B cell (primary cell): ENCODE measurements at places on chromosomes 7 and 10. TPM values are rescaled to one million over a fixed set of nuclear protein-coding genes. Genes with fewer than 3 reads are reported as not detected.

DNA sequence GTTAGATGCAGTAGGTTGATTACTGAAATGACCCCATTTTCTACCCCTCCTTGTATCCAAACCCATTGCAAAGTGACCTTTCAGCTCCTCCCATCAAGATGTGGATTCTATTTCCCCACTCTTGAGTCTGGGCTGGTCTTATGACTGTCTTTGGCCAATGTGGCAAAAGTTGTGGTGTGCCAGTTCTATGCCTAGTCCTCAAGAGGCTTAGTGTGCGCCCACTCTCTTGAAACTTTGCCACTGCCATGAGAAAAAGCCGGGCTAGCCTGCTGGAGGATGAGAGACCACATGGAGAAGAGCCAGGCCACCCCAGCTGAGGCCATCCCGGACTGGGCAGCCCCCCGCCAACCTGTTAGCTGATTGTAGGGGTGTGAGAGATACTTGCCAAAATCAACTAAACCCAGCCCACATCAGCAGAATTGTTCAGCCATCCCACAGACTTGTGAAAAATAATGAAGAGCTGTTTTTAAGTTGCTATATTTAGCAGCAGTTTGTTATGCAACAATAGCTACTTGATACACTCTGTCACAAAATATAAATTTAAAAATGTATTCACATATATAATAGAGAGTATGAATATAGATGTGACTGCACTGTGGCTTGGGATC, 131.0 kb upstream of the PALS2 start:
- H3K27me3 ChIP-seq: no peaks in the 10 kb centered on the region
- no peak overlapping the region for H3K27ac ChIP-seq
- H3K4me3 ChIP-seq: no peak overlapping the region
- no peaks in the 10 kb centered on the region for H3K36me3 ChIP-seq
- H3K4me1 ChIP-seq: peaks cover 17% of the 10 kb centered on the region
- DNase-seq: no peak

- no peaks in the 10 kb centered on the region for H3K27me3 ChIP-seq
- no peak overlapping the region for H3K4me3 ChIP-seq
- no peak for DNase-seq
- no peaks in the 10 kb centered on the region for H3K36me3 ChIP-seq
- no peak overlapping the region for H3K27ac ChIP-seq
- H3K4me1 ChIP-seq: peaks cover 19% of the 10 kb centered on the region
Measured at GRCh38 chr7:25493805-25494366, 265.6 kb upstream of the NPVF start.

GRCh38 chr10:62071846-62072281, 170.4 kb downstream of the ARID5B start:
- peaks cover 11% of the 10 kb centered on the region for H3K4me1 ChIP-seq
- no peak overlapping the region for H3K27ac ChIP-seq
- no peaks in the 10 kb centered on the region for H3K27me3 ChIP-seq
- H3K4me3 ChIP-seq: no peak overlapping the region
- DNase-seq: no peak
- peaks cover 87% of the 10 kb centered on the region for H3K36me3 ChIP-seq

DNA sequence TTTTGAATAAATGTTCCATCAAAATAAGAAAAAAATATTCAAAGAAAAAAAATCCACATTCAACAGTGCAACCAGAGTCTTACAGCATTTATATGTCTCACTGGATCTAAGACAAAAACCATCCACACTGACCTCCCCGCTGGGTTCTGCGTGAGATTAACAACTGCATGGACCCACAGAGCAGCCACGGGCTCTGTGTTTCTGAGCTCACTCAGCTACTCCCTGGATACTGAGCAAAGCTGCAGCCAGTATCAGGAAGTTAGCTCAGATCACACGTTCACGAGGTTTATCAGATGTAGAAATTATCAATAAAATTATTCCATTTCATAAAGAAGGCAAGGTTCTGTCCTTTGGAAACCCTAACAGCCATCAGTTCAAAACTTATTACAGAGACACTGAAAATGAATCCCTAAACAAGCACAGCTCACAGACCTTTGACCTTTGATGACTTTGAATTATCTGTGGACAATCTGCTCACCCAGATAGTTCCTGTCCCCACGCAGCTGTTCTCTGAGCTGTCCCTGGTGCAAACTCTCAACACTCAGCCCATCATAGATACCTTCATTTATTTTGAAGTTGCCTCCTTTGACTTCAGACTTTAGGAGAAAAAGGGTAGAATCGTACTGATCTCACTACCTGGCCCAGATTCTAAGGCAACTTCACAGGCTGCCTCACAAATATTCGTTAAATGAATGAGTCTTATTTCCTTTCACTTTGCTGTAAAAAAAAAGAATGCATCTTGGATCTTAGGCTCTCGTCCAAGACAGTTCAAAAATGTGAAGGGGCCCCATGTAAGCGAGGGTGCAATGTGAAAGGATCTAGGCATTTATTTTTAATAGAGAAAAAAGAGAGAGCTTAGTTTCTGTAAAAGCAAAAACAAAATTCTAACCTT, 67.7 kb upstream of the SVIL start:
- DNase-seq: no peak
- no peak overlapping the region for H3K27ac ChIP-seq
- no peaks in the 10 kb centered on the region for H3K4me1 ChIP-seq
- no peaks in the 10 kb centered on the region for H3K36me3 ChIP-seq

DNA sequence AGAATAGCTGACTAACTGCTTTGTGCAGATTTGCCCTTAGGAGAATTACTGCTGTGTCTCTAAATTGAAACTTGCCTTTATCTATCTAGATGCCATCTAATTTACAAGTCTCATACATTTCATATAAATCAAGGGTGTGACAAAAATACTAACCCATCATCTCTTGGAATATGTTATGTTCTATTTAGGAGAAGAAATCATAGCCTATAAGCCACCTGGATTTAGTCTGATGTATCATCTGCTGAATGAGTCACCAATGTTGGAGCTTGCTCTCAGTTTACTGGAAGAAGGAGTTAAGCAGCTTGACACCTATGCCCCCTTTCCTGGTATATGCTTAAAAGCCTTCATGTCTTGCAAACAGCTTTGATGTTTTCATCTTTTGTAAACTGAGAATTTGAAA, 43.5 kb downstream of the NUP205 start:
- H3K27ac ChIP-seq: no peak overlapping the region
- no peaks in the 10 kb centered on the region for H3K4me1 ChIP-seq
- H3K27me3 ChIP-seq: no peaks in the 10 kb centered on the region
- H3K4me3 ChIP-seq: no peak overlapping the region
- no peak for DNase-seq
- peaks cover 57% of the 10 kb centered on the region for H3K36me3 ChIP-seq

DNA sequence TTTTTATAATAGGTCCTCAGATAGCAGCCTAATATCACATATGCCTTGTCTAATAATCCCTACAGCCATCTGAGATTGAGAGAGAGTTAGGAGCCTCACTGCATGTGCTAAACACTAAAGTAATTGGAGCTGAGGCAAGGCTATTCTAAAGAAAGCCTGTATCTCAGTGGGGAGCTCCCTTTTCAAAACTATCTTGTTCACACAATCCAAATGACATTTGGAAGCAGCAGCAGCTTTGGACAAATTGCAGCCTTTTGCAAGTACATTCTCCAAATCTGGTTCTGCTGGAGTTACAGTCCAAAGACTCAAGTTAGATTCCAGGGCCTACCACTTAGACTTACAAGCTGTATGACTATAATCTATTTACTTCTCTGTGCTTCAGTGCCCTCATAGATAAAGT, 104.5 kb downstream of the MACC1 start:
- H3K27me3 ChIP-seq: no peaks in the 10 kb centered on the region
- no peak overlapping the region for H3K27ac ChIP-seq
- peaks cover 23% of the 10 kb centered on the region for H3K4me1 ChIP-seq
- H3K4me3 ChIP-seq: no peak overlapping the region
- DNase-seq: peak; percentile 4

DNA sequence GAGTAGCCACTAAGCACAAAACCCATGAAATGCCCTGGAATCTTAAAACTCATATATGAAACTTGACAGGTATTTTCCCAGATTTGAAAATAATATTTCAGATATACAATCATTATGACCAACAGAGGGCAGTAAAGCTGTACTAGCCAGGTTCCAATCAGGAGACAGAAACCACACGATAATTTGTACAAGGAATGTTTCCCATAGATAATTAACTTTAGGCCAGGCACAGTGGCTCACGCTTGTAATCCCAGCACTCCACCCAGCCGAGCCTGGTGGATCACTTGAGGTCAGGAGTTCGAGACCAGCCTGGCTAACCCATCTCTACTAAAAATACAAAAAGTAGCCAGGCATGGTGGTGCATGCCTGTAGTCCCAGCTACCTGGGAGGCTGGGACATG, 31.0 kb upstream of the NUB1 start:
- H3K27me3 ChIP-seq: peaks cover 29% of the 10 kb centered on the region
- H3K36me3 ChIP-seq: no peaks in the 10 kb centered on the region
- H3K4me3 ChIP-seq: no peak overlapping the region
- peak; percentile 23 for DNase-seq
- H3K27ac ChIP-seq: no peak overlapping the region
- no peaks in the 10 kb centered on the region for H3K4me1 ChIP-seq

DNA sequence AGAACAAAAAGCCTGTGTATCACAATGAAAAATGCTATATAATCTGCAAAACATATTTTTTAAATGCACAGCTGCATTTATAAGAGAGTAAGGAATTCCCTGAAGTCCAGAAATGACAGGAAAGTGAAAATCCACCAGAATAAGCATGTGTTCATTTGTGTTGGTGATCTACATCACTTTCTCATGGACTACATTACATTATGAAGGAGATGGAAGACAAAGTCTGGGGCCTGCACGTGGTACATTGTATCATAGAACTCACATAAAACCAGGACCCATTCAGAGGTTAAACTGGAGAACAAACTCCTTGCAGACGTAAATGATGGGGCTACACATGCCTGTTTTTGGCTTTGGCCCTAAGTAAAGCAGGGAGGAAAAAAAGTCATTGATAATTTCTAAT, 16.4 kb downstream of the IFIT3 start:
- no peak overlapping the region for H3K27ac ChIP-seq
- peaks cover 23% of the 10 kb centered on the region for H3K4me1 ChIP-seq
- no peaks in the 10 kb centered on the region for H3K27me3 ChIP-seq
- no peak overlapping the region for H3K4me3 ChIP-seq
- DNase-seq: no peak

DNA sequence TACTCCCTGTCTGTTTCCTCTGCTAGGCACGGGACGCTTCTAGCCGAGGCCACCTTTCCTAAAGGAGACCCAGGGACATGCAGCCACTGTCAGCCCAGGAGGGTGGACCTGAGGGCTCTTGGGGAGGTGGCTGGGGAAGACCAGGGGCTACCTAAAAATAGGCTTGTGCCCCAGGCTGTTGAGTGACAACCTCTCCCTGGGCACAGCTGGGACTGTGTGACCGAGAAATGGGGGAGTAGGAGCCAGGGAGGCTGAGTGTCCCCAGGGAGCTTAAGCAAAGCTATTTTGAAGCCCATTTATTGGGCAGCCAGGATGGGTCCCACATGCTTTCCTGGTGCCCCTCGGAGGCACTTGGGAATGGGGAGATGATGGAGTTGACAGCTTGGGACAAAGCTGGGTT, 63.8 kb downstream of the CALML3 start:
- H3K27ac ChIP-seq: no peak overlapping the region
- H3K4me3 ChIP-seq: no peak overlapping the region
- H3K4me1 ChIP-seq: peaks cover 8% of the 10 kb centered on the region
- no peaks in the 10 kb centered on the region for H3K36me3 ChIP-seq

GRCh38 chr10:96380821-96381220, 22.0 kb upstream of the OPALIN start:
- no peaks in the 10 kb centered on the region for H3K4me1 ChIP-seq
- H3K36me3 ChIP-seq: no peaks in the 10 kb centered on the region
- no peak for DNase-seq
- H3K27ac ChIP-seq: no peak overlapping the region
- H3K4me3 ChIP-seq: no peak overlapping the region

DNA sequence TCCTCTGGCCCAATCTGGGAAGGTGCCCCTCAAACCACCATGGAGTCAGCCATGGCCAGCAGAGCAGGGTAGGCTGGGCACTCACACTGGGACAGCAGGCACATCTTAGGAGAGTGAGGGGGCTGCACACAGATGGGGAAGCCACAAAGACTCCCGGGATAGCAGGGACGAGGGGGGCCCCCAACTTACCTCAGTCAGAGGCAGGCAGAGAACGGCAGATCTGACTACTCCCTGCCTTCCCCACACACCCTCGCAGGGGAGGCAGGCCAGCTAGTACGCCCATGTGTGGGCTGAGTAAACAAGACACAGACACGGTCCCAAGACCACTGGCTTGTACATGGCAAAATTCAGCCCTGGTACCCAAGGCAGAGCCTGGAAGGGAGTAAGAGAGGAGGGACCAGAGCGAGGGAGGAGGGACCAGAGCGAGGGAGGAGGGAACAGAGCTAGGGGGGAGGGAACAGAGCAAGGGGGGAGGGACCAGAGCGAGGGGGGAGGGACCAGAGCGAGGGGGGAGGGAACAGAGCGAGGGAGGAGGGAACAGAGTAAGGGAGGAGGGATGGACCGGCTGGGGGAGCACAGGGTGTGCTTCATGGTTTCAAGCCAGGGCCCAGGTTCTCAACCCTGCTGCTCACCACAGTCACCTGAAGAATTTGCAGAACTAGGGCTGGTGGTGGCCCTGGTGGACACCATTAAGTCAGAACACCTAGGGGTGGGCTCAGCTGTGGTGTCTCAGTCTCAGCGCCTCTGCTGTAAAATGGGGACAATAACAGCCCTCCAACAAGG, 73.8 kb downstream of the RGS10 start:
- H3K4me3 ChIP-seq: no peak overlapping the region
- H3K36me3 ChIP-seq: no peaks in the 10 kb centered on the region
- H3K27me3 ChIP-seq: no peaks in the 10 kb centered on the region
- H3K4me1 ChIP-seq: no peaks in the 10 kb centered on the region

GRCh38 chr10:3886641-3887251, 101.7 kb upstream of the KLF6 start:
- no peak overlapping the region for H3K27ac ChIP-seq
- no peaks in the 10 kb centered on the region for H3K27me3 ChIP-seq
- H3K36me3 ChIP-seq: no peaks in the 10 kb centered on the region
- H3K4me3 ChIP-seq: no peak overlapping the region

- no peak overlapping the region for H3K27ac ChIP-seq
- no peak for DNase-seq
- H3K4me1 ChIP-seq: peaks cover 16% of the 10 kb centered on the region
- no peak overlapping the region for H3K4me3 ChIP-seq
Measured at GRCh38 chr10:80520661-80521470, 16.8 kb upstream of the SH2D4B start.

GRCh38 chr10:14399641-14400040, 68.9 kb upstream of the FRMD4A start:
- H3K36me3 ChIP-seq: no peaks in the 10 kb centered on the region
- H3K4me3 ChIP-seq: no peak overlapping the region
- no peak overlapping the region for H3K27ac ChIP-seq
- no peaks in the 10 kb centered on the region for H3K4me1 ChIP-seq
- no peak for DNase-seq

DNA sequence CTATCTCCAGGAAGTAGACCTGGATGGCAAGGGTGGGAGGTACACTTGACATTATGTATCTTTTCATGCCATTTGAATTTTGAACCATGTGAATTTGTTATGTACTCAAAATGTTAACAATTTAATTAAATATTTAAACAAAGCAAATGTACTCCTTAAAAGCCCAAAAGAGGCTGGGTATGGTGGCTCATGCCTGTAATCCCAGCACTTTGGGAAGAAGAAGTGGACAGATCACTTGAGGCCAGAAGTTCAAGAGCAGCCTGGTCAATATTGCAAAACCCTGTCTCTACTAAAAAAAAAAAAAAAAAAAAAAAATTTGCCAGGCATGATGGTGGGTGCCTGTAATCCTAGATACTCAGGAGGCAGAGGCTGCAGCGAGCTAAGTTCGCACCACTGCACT, 136.9 kb upstream of the ASAH2 start:
- no peak overlapping the region for H3K4me3 ChIP-seq
- no peak for DNase-seq
- peaks cover 20% of the 10 kb centered on the region for H3K4me1 ChIP-seq
- no peaks in the 10 kb centered on the region for H3K36me3 ChIP-seq

The CYP2W1 gene
- not detected in 2 replicates for polyA plus RNA-seq

The ZMIZ2 gene
- polyA plus RNA-seq: 237 and 254 TPM in 2 replicates

The HYAL4 gene
- polyA plus RNA-seq: 0.42 TPM in 1 of 2 replicates, not detected in the other

The FFAR4 gene
- not detected in 2 replicates for polyA plus RNA-seq

The ABCC2 gene
- 4.2 and 6.9 TPM in 2 replicates for polyA plus RNA-seq

The COL1A2 gene
- 0.23 and 0.46 TPM in 2 replicates for polyA plus RNA-seq
